Sigmoid colon (tissue), 7 donors: ENCODE measurements at places on chromosomes 6 and 20. TPM values are rescaled to one million over a fixed set of nuclear protein-coding genes. Genes with fewer than 3 reads are reported as not detected.

DNA sequence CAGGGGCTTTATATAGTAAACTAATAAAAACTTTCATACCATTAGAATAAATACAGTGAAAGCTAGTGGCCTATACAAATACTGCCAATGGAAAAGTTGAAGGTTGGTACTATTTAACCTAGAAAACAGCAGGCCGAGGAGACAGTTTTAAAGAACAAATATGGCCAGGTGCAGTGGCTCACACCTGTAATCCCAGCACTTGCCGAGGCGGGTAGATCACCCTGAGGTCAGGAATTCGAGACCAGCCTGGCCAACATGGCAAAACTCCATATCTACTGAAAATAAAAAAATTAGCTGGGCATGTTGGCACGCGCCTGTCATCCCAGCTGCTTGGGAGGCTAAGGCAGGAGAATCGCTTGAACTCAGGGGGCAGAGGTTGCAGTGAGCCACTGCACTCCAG lies 24.8 kb downstream of the GLYATL3 start:
- DNase-seq: no peak

DNA sequence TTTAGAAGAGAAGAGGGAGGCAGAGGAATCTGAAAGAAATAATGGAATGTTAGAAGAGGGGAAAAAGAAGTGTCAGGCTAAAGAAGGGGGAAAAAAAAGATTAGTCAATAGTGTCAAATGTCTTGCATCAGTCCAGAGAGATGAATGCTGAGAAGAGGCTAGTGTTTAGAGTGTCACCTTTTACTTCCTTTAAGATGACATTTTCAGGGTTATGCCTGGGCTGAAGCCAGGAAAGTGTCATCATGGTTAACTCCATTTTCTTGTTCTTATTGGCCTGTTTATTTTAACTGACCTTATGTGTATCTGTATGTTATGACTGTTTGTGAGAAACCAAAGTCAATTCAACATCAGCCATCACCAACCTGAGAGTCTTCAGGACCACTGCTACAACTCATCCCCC lies 15.0 kb upstream of the BCKDHB start:
- no peak for DNase-seq

GRCh38 chr6:1641343-1641885 lies 31.7 kb downstream of the FOXC1 start:
- DNase-seq: no peak

- DNase-seq: no peak
Measured at GRCh38 chr6:20706238-20706938, 172.1 kb downstream of the CDKAL1 start.

- DNase-seq: no peak
Measured at GRCh38 chr6:24207413-24207812, 81.4 kb downstream of the NRSN1 start.

DNA sequence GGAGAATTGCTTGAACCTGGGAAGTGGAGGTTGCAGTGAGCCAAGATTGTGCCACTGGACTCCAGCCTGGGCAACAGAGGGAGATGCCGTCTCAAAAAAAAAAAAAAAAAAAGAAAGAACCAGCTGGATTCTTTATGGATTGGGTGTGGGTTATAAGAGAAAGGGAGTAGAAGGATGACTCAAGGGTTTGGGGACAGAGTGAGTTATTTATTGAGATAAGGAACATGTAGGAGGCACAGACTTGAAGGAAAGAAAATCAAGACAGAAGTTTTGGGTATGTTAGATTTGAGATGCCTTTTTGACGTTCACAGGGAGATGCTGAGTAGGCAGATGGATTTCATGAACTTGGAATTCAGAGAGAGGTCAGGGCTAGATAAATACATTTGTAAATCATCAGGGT lies 47.6 kb downstream of the KIZ start:
- no peak for DNase-seq

DNA sequence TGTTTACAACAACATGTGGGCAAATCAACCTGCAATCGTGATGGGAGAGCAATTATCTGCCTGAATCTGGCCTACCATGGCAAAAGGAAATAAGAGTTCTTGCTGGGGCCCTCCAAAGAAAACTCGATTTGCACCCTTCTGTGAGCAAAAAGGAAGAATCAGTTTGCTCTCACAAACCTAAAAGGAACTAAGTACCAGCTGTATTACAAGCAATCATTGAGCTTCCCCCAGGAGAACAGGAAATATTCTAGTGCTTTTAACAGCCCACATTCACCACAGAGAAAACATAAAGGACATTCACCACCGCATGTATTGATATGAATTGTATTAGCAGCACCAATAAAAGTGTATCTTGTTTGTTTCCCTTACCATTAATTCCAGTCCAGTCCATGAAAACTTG lies 75.0 kb downstream of the MBOAT1 start:
- DNase-seq: no peak

DNA sequence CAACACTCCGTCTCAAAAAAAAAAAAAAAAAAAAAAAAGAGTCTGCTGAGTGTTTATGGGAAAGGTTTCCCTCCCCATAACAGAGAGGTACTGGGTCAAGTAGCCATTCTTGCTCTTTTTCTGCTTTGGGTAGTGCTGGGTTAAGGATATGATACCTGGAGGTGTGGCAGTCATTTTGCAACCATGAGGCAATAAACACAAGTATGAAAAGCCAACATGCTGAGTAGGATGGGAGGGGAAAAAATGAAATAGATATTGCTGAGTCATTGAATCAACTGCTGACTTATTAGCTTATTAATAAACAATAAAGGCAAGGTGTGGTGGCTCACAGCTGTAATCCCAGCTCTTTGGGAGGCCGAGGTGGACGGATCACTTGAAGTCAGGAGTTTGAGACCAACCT lies 2.3 kb upstream of the TOMM34 start:
- DNase-seq: no peak

GRCh38 chr20:3209946-3210317 lies 634 bp downstream of the ITPA start:
- DNase-seq: no peak

The VWA7 gene
- 0.71 TPM for total RNA-seq

The CCM2L gene
- 2.3 TPM for total RNA-seq

The HLA-G gene
- total RNA-seq: not detected

The LAMP5 gene
- 0.16 TPM for total RNA-seq

The FAM217B gene
- total RNA-seq: 10.0 TPM

The FANCE gene
- 3.8 TPM for total RNA-seq

The DACT2 gene
- 0.68 TPM for total RNA-seq

The EYS gene
- not detected for total RNA-seq

The PTPRT gene
- total RNA-seq: under 0.01 TPM

The BPIFB2 gene
- not detected for total RNA-seq
